Stimulated activated CD8-positive, alpha-beta memory T cell treated with anti-CD3 and anti-CD28 coated beads, Interleukin-7, amount 100 ng/mL, for 1 hour (primary cell): ENCODE measurements at places on chromosomes 5 and 9.

DNA sequence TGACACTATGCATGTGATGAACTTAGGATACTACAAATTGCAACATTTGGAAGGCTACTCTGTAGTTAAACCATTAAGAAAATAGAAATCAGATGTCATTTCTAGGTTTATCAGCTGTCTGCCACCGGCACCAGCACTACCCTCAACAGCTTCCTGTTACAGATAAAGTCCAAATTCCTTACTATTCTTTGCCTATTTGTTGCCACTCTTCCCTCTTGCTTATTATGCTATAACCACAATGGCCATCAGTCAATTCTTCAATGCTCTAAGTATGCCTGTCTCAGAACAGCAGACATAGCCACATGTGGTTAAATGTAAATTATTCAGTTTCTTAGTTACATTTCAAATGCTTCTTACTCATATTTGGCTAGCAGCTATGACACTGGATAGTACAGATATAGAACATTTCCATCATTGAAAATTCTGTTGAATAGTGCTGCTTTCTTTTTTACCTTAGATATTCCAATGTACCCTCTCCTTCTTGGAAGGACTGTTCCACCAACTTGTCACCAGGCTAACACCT, 21.0 kb downstream of the DHX29 start:
- no peak for DNase-seq

GRCh38 chr5:97923496-97923895, 740.4 kb upstream of the RIOK2 start:
- no peak for DNase-seq

- no peak for DNase-seq
Observed at GRCh38 chr9:135791431-135792267, 89.7 kb downstream of the KCNT1 start.

GRCh38 chr5:127440831-127441230, 76.6 kb upstream of the PRRC1 start:
- DNase-seq: no peak
